ENCODE measurements at places on chromosomes 5 and 9.
A peak's percentile ranks its signal among the peaks of the same experiment; 100 is the strongest.

GRCh38 chr5:97979740-97980139, 793.7 kb upstream of the RGMB start:
- no peak for DNase-seq

DNA sequence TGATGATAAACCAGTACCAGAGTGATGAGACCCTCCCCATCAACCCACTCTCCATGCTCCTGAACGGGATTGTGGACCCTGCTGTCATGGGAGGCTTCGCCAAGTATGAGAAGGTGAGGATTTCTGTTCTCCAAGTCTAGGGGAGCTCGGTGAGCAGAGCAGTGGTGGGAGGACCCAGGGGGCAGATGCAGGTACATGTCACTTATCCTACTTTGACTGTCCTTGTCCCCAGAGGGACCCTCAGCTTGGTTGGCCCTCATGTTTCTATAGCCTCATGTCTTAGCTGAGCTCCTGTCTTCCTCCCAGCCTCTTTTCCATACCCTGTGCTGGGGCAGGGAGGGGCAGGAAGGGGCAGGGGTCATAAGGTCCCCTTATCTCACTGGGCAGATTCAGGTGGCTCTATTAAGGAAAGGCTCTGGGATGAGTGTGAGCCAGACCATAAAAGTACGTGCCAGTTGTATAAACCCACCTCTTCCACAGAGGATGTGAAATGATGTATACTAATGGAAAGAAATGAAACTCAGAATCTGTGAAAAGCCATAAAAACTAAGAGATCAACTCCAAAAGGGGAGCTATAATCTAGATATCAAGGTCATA, 38.0 kb upstream of the FOXI1 start:
- no peak for DNase-seq

DNA sequence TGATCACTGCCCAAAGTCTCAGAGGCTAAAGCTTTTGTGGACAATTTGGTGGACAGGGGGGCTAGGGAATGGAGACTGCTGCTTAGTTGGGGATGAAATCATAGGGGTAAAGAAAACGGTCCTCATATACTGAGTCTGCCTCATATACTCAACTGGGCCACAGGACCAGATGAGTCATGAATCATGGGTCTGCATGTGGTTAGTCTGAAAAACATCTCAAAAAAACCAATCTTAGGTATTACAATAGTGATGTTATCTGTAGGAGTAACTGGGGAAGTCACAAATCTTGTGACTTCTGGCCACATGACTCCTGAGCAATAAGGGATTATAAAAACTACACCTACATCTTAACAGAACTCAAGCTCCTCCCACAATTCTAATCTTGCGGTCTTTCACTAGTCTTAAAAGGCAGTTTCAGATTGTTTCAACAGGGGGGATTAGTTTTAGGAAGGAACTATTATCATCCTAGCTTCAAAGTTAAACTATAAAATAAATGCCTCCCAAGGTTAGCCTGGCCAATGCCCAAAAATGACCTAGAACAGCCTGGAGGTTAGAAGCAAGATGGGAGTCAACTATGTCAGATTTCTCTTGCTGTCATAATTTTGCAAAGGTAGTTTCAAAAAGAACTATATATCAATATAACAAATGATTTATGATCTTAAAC, 17.5 kb downstream of the TMEM161B start:
- DNase-seq, result no peak

DNA sequence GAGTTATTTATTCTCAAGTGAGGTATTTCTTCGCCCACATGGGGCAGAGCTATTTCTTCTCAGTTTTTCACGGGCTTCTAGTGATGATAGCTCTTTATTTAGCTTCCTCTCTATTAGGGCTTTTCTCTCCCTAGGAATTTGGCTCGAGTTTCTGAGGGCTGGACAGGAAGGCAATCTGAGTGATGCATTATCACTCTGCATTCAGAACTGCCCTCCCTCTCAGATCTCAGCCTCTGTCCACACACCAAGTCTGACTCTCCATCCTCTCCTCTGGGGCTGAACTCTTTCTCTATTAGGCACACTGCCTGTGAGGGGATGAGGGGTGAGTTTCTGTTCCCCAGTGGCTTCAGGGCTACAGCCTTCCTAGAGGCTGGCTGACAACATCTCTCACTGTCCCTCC, 14.9 kb upstream of the SCAMP1 start:
- DNase-seq, result no peak

DNA sequence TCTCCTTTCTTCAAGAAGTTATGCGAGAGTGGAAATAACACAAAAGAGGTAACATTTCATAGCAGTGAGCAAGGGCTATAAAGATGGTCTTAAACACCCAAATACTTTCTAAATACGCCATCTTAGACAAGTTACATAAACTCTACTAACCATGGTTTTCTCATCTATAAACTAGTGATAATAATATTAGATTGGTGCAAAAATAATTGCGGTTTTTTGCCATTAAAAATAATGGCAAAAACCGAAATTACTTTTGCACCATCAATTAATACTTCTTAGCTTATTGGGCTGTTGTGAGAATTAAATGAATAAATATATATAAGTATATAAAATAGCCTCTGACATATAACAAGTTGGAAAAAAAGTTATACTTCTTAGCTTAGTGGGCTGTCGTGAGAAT, 23.7 kb downstream of the GABRA6 start:
- DNase-seq, result no peak

GRCh38 chr9:137138722-137139467, at the start of gene GRIN1:
Gene GRIN1 (plus strand): TSS chr9:137139154. CDS start chr9:137139487, 333 bp downstream.
- DNase-seq, result no peak

- DNase-seq, result peak; percentile 91
Observed at GRCh38 chr9:137241490-137242268, 592 bp downstream of the TUBB4B start.

- no peak for DNase-seq
Observed at GRCh38 chr5:139659695-139660101, 11.5 kb downstream of the CXXC5 start.

DNA sequence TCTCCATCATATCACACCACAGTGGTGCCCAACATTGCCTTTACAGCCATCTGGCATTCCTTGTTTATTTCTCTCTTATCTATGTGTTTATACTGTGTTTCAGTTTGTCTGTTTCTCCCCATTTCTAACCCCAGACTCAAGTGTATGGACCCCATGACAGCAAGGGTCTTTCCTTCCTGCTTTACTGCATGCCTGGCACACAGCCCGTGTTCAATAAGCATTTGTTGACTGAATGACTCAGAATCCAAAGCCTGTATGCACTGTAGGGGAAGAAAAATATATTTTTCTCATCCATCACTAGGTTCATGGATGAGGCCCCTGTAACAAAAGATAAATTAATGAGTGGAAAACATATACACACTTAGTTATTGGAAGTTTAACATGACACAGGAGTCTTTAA, 190.8 kb upstream of the SEMA6A start:
- no peak for DNase-seq

- no peak for DNase-seq
Observed at GRCh38 chr5:7662289-7662688, 188.6 kb downstream of the CFAP90 start.

DNA sequence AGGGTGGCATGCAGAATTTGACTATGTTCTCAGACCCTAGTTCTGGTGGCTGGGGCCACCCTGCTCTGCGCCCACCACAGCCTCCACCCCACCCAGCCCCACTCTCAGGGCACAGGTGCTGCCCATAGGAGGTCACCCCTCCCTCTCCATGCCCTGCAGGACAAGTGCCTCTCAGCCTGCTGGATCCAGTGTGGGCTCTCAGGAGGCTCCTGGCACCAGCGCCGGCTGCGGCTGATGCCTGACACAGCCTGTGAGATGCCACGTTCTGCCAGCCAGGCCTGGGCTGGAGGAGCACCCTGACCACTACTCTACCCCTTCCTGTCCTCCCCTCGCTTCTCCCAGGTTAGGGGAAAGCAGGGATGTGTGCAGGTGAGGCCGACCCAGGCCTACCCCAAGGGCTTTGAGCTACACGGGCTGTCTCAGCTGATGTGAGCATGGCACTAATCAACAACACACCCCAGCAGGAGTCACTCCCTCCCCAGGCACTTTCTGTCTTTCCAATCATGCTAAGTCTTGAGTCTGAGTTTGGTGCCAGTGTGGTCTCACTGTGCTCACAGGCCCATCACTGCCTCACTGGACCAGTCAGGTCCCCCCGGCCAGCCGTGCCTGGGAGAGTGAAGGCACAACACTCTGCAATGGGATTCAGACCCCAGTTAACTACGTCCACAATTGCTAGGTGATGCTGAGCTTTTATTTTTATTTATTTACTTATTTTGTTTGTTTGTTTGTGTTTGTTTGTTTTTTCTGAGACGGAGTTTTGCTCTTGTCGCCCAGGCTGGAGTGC, 12.1 kb upstream of the BARX1 start:
- no peak for DNase-seq

GRCh38 chr5:1179383-1179715, 22.0 kb upstream of the SLC6A19 start:
- DNase-seq, result no peak

DNA sequence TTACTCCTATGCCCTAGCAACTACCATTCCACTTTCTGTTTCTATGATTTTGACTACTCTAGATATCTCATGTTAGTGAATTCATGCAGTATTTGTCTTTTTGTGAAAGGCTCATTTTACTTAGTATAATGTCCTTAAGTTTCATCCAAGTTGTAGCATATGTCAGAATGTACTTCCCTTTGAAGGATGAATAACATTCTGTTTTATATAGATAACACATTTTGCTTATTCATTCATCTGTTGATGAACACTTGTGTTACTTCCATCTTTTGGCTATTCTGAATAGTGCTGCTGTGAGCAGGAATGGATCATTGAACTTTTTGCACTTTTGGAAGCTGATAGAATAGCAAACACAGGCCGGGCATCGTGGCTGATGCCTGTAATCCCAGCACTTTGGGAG, 140.2 kb upstream of the MYO10 start:
- DNase-seq, result no peak

GRCh38 chr9:131418143-131419025, 24.5 kb downstream of the PRRC2B start:
- DNase-seq, result no peak

- no peak for DNase-seq
Observed at GRCh38 chr5:168152660-168153059, 138.8 kb upstream of the WWC1 start.

GRCh38 chr5:14513266-14513665, 68.3 kb upstream of the OTULINL start:
- no peak for DNase-seq

GRCh38 chr5:111635151-111635902, 121.7 kb downstream of the NREP start:
- no peak for DNase-seq

- DNase-seq, result no peak
Observed at GRCh38 chr5:166497496-166498104, 1793.8 kb upstream of the WWC1 start.

DNA sequence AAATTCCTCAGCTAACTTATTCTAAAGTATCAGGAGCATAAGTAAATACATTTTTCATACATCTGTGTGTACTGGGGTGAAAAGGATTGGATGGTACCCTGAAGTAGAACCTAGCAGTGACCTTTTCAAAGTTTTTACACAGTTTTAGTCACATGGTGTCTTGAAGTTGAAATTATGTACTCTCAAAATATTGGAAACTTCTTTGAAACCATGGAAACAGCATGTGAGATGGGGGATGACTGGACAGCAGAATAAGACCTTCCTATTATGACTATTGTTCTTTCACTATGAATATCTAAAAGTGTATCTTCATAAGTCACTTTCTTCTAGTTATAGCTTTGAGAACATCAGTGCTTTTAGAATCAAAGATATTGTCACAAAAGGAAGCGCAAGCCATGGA, 301.5 kb upstream of the ELAVL2 start:
- DNase-seq, result no peak

GRCh38 chr9:113449376-113449775, 14.2 kb upstream of the RGS3 start:
- no peak for DNase-seq

- no peak for DNase-seq
Observed at GRCh38 chr5:61994171-61994570, 311.8 kb upstream of the KIF2A start.

Data from WERI-Rb-1 (cell line).